NCI-H460 (cell line): ENCODE measurements at places on chromosomes 7 and 10. TPM values are rescaled to one million over a fixed set of nuclear protein-coding genes. Genes with fewer than 3 reads are reported as not detected.

GRCh38 chr7:64755865-64756264 lies 38.4 kb upstream of the ZNF138 start:
- DNase-seq, result no peak

DNA sequence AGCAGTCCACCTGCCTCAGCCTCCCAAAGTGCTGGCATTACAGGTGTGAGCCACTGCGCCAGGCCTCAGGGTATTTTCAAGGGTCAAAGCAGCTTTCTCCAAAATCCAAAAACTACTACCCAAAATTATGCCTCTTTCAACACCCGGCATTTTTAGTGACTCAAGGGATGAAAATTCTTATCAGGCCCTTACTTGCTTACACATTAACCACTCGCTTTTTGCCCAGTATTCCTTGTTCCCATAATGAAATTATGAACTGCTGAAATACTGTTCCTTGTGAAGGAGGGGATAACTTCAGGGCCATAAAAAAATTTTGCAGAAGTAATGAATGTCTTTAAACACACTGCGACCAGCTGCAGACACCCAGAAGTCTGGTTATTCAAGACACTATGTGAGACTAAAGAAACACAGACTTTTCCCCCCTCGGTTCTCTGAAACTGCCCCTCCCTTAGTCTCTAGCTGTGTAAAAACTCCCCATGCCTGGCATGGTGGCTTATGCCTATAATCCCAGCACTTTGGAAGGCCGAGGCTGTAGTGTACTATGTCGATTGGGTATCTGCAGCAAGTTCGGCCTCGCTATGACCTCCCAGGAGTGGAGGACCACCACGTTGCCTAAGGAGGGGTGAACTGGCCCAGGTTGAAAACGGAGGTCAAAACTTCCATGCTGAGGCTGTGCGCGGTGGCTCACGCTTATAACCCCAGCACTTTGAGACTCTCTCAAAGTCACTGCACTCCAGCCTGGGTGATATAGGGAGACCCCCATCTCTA lies 12.0 kb downstream of the FXYD4 start:
- no peak for DNase-seq

Gene GJD4
- not detected in 2 replicates for total RNA-seq

Gene CALML3
- not detected in 2 replicates for total RNA-seq
